ENCODE measurements at places on chromosomes 6 and 20.
A peak's percentile ranks its signal among the peaks of the same experiment; 100 is the strongest.

- DNase-seq, result no peak
Measured at GRCh38 chr6:169190144-169190584, 63.5 kb downstream of the THBS2 start.

- DNase-seq, result no peak
Measured at GRCh38 chr6:85640821-85641220, 1.9 kb downstream of the SYNCRIP start.

GRCh38 chr20:16877053-16877554, 128.9 kb downstream of the OTOR start:
- DNase-seq, result no peak

- no peak for DNase-seq
Measured at GRCh38 chr20:31670371-31671228, 32.9 kb downstream of the COX4I2 start.

DNA sequence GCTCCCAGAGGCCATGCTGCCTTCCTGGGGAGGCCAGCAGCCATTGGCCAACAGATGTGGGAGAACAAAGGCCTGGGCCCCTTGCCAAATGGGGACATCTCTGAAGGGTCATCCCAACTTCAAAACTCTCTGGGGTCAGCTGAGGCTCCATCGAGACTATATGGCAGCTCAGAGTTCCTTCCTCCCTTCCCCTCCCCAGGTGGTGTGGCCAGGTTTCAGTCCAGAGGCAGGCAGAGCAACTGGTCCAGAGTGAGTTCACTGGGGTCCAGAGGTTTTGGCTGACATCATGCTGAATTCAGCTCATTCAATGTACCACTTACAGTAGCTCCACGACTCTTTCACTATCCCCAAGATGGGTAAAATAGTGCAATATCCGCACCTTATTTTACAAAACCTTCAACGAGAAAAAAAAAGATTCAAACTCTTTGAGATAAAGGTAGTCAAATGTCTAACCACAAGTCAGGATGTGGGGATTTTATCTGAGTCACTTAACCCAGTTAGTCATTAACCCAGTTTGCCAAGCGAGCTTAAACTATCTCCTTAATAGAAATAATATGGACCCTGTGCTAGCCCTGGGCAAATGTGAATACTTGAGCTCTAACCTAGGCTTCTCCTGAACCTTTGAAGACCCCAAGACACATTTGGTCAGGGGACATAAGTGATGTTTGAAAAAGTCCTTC, 108.4 kb upstream of the PLEKHG1 start:
- no peak for DNase-seq

- peak; percentile 87 for DNase-seq
Measured at GRCh38 chr6:26537160-26537845, 863 bp upstream of the HMGN4 start.

DNA sequence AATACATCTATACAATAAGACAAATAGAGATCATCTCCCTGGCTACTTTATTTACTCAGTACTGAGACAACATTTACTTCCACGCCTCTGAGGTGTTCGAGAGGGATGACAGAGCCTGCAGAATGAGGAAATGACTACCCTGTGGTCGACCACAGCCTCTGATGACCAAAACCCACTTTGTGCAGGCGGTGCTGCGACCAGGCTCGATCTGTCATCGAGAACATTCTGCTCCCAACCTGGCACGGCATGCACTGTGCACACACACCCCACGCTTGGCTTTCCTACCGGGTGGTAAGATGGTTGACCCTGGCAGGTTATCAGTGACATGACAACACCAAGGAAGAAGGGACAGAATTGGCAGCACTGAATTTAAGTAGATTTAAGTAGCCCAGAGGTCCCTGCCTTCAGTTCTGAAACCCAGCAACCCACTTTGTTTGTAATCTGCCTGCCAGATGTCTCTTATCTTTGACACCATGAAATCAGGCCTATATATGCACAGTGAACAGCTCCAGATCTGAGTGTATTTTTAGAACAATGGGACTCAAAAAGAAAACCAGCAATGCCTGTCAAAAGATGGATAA, 42.6 kb downstream of the TTI1 start:
- no peak for DNase-seq

GRCh38 chr6:7431313-7431673, 41.7 kb downstream of the RIOK1 start:
- DNase-seq, result no peak

GRCh38 chr6:167543602-167544497, 219.0 kb downstream of the TTLL2 start:
- no peak for DNase-seq

DNA sequence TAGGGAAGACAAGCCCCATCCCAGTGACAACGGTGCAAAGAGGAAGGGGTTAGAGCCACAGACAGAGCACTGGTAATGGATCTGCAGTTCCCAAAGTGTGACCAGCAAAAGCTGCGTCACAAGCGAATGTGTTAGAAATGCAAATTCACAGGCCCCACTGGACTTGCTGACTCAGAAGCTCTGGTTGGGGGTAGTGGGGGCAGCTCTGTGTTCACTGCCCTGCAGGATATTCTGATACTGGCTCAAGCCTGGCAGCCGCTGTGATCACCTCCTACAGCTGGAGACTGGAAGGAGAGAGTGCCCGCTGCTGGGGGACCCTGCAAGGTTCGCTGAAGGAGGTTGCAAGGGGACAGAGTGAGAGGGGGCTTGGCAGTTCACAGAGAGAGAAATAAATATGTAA, 179.7 kb upstream of the CDH4 start:
- DNase-seq, result no peak

- peak; percentile 52 for DNase-seq
Measured at GRCh38 chr6:137707590-137708360, 159.3 kb upstream of the TNFAIP3 start.

DNA sequence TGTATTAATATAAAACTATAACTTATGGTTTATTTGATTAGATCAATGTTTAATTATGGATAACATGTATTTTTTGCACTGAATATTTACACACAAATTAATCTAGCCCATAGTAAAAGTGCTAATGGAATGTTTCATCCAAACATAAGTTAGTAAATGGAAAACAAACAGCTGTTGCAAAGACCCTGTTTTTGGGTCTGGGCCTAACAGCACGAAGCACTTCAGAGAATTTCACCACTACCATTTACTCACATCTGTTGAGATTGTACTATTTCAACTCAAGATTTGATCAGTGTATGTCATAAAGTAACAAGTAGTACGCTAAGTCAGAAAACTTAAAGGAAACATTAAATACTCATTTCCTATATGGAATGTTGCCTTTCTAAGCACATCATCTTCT, 359.6 kb downstream of the LAMA2 start:
- no peak for DNase-seq

DNA sequence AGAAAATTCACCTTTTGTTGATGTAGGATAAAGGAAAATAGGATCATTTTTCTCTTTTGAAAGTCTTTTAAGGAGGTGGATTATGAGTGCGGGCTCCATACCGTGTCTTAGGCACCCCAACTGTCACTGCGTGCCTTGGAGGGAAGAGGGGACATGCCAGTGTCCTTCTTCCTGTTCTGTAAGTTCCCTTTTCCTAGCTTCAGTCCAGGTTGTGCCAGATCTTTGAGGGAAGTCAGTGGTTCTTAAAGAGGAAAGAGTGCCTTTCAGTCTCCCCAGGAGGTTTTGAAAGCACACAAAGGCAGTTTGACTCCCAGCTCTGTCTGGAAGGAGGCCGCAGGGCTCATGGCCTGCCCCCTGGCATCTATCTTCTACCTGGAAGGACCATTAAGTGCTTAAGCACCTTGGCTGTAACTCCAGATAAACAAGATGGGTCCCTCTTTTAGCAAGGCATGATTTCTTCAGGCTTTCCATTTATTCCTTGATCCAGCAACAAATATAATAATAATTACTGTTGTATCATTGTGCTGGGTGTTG, 13.0 kb downstream of the EFCAB8 start:
- DNase-seq, result no peak

GRCh38 chr6:154403788-154404187, 47.2 kb upstream of the IPCEF1 start:
- no peak for DNase-seq

DNA sequence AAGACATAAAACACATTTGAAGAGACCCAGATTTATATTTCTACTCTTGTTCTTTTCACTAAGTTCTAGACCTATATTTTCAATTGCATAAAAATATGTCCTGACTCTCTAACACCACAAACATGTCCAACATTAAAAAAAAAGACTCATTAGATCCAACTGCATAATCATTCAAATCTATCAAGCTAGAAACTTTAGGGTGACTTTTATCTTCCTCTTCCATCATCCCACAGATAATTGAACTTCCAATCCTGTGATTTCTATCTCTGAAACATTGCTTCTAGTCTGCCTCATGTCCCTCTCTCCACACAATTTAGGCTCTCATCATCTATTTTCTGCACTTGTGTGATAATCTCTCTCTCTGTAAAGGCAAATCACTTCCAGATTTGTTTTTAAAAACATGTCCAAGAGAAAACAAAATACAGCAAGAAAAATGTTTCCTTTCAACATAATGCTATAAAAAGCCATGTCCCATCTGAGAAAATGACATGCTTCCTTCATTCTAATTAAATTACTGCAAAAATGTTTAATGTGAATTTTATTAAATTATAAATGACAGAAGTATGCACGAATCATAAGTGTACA, 615.9 kb downstream of the RNF144B start:
- no peak for DNase-seq

GRCh38 chr20:371755-372542, 8.6 kb upstream of the TRIB3 start:
- no peak for DNase-seq

DNA sequence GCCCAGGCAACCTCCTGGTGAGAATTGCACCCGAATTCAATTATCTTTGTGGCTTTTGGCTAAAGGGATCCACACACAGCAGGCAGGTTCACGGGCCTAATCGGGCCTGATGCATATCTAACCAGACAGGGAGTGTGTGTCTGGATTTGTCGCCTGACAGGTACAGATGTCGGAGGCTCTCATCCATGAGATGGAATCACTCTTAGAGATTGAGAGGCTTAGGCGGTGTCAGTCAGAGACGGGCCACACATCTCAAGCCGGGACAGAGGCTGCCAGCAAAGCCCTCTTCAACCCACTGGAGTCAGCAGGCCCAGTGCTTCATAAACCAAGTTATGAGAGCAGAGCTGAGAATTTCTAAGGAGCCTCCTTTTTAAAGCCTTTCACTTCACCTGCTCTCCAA, 247.0 kb downstream of the LRFN2 start:
- no peak for DNase-seq

DNA sequence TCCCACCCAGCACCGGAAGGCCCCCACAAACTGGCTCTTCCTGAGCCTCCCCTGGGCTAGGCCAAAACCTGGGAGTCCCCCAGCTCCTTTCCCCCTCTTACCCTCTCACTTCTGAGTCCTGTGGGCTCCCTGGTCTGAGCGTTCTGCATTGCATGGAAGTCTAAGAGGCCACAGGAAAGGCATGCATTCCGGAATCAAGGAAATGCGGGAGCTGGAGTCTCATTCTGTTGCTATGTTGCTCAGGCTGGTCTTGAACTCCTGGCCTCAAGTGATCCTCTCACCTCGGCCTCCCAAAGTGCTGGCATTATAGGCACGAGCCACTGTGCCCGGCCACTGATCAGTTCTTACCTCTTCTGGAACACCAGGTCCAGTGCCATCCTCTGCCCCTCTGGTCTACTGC, 45.9 kb downstream of the UBE2V1 start:
- no peak for DNase-seq

DNA sequence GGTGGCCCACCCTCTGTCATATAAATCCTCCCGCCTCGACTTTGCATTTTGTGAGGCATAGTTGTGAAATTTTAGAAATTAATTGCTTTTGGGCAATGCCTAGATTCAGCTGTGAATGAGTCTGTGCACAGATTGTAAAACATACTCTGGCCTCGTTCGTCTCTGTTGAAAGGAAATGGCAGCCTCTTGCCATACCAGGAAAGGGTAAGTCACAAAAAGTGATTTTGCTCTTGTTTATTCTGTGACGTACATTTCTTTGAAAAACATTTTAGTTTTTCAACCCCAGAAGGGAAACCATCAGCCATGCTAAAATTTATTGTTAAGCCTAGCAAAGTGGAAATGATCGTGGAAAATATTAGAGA, 15.3 kb upstream of the EXOC2 start:
- DNase-seq, result no peak

GRCh38 chr6:23870496-23870895, 255.5 kb upstream of the NRSN1 start:
- no peak for DNase-seq

- DNase-seq, result no peak
Measured at GRCh38 chr6:111664565-111665030, 58.9 kb upstream of the TRAF3IP2 start.

GRCh38 chr20:63891061-63892002, 3.6 kb upstream of the DNAJC5 start:
- no peak for DNase-seq

DNA sequence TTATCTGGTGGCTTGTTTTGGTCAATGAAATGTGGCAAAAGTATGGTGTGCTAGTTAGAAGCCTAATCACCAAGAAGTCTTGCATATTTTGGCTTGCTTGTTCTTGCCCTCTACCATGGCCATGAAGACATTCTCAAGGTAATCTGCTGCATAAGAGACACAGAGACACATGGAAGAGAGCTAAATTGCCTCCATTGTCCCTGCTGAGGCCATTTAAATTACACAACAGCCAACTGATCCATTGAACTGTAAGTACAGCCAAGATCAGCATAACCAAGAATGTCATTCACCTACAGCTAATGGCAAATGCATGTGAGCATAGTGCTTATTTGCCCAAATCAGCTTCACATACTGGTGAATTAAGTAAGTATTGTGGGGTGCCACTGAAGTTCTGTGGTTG, 603.8 kb downstream of the FRK start:
- DNase-seq, result no peak

DNA sequence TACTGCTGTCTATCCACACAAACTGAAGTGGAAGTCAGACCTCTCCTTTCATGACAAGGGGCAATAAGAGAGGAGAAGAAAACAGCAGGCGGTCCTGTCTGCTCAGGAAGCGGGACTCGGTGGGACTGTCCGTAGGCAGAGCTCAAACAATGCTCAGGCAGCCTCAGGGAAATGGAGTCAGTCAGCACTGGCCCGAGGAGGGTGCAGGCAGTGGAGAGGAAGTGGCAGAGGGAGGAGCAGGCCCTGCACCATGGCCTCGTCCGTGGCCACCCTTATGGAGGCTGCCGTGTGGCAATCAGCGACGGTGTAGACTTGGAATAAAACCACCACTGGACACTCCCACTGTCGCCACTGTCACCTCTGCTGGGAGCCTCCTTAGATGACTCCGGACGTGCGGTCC, 19.6 kb downstream of the FOXC1 start:
- no peak for DNase-seq

GRCh38 chr6:20744911-20745557, 210.8 kb downstream of the CDKAL1 start:
- DNase-seq, result no peak

GRCh38 chr6:127690092-127690491, 113.1 kb downstream of the C6orf58 start:
- DNase-seq, result no peak

DNA sequence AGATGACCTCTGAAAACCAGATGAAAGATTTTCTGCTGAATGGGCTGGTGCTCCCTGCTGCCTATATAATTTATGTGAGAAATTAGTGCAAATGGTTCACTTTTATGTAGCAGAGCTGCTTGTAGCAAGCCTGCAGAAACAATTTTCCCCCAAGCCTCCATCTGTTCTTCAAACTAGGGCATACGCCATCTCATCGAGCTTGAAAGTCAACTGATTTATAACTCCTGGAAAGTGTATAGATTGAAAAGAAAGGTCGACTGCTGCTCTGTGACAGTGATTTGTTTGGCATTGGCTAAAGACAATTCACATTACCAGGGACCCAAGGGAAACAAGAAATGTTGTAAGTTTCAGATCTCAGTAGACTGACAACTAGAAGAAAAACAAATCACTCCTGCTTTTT, 93.3 kb downstream of the PACRG start:
- no peak for DNase-seq

GRCh38 chr6:161417717-161418462, 144.0 kb upstream of the AGPAT4 start:
- no peak for DNase-seq

GRCh38 chr20:24638591-24639548, 169.4 kb downstream of the SYNDIG1 start:
- DNase-seq, result no peak

Measured in stimulated activated CD4-positive, alpha-beta T cell treated with anti-CD3 and anti-CD28 coated beads, Interleukin-2, amount 100 ng/mL, for 4 hours (primary cell).